GM12891 (cell line): ENCODE measurements at places on chromosomes 1 and 21.

DNA sequence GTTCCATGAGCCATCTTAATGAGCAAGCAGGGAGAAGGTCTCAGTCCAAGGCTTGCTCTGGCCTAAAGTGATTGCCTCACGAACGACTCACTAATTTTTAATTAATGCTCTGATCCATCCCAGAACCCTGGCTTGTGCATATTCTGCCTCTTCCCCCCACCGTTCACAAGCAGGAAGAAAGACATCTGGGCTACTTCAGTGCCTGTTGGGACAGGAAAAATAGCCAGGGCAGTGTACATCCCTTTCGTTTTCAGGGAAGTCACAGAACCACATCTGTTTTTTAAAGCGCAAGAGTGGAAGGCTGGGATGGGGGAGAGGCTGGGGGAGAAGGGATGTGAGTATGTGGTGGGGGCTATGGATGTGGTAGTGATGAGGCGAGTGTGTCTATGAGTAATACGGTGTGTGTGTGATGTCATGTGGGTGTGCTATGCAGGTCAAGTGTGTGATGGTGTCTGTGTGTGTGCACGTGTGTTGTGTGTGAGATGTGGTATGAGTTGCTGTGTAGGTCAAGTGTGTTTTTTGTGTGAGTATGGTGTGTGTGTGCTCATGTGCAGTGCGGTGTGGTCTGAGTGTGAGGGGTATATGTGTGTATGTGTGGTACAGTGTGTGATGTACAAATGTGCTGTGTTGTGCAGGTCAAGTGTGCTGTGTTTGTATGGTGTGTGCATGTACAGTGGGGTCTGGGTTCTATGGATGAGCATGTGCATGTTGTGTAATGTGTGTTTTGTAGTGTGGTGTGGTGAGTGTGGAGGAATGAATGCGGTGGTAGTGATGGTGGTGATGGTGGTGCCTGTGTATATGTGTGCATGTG, 64.9 kb upstream of the SYT6 start:
- no peak for DNase-seq

- DNase-seq = no peak
These were observed 21.9 kb downstream of the TSNAX start for GRCh38 chr1:231550448-231550781.

DNA sequence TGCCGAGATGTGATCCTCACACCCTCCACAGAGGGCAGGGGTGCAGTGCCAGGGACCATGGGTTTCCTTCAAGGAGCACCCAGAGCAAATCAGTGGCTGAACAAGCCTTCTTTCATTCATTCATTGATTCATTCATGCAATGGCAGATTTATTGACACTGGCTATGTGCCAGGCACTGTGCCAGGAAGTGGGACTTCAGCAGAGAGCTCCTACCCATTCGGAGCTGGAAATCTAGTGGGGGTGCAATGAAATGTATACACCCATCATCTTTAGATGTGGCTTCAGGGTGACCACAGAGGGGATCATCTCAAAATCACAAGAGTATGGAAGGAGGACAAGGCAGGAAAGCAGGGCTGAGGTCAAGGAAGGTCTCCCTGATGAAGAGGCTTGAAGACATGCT, 18.9 kb downstream of the SLC6A9 start:
- no peak for DNase-seq

DNA sequence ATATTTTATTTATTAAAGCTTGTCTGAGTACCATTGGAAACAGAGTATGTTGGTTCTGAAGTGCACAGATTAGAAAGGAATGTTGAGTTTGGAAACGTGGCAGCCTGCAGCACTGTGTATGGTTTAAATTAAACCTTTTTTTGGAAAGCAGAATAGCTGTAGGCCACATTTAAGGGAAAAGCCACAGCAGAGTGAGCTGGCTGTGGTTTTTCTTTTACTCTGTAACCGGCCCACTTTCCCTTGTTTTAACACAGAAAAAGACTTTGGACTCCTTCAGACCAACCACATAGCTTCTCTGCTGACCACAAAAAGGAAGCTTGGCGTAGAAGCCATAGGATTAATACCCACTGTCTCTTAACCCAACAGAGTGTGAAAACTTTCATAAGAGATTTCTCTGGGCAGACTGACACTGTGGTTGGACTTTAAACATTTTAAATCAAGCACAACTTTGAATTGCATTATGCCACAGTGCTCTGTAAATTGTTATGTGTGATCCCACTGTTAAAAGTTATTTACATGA, 75.2 kb downstream of the NFIA start:
- DNase-seq = no peak

DNA sequence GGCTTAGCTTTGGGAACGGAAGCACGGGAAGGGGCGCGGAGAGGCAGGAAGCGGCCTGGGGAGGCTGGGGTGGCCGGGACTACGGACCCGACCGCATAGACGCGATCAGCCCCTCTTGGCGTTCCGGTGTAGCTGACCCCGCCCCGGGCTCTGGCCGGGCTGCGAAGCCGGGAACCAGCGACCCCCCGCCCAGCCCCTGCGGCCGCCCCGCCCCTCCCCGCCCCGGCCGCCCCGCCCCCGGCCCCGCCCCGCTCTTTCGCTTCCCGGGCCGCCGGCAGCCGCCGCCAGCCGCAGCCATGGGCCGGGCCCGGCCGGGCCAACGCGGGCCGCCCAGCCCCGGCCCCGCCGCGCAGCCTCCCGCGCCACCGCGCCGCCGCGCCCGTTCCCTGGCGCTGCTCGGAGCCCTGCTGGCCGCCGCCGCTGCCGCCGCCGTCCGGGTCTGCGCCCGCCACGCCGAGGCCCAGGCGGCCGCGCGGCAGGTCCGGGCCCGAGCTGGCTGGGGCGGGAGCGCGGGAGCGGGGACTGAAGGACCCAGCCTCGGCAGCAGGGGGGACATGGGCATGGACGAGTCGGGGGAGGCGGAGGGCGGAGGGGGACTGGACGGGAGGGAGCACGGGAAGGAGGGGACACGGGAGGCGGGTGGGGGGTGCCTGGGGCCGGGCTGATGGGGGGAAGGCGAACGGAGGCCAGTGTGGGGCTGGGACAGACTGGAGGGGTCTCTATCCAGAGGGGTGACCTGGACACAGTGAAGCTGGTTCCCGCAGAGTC, at the start of gene SELENON:
Gene SELENON, plus strand, starts transcription at position 259 of the 768 bp plus-strand sequence. Its CDS starts 38 bp downstream, at position 297.
- DNase-seq = no peak

GRCh38 chr1:234400773-234401172, 27.5 kb downstream of the COA6 start:
- DNase-seq = no peak
